Dermis blood vessel endothelial cell (primary cell): ENCODE measurements at places on chromosomes 2 and 18.

- DNase-seq = no peak
Measured at GRCh38 chr2:62857139-62857931, 151.8 kb downstream of the EHBP1 start.

GRCh38 chr2:149466635-149467034 lies 120.9 kb downstream of the MMADHC start:
- no peak for DNase-seq

- no peak for DNase-seq
Measured at GRCh38 chr2:129751409-129751808, 228.1 kb upstream of the RAB6C start.

- DNase-seq = peak; percentile 67
Measured at GRCh38 chr2:224816816-224817215, 100.7 kb upstream of the CCDC195 start.

GRCh38 chr2:176133389-176133788 lies 3.9 kb downstream of the HOXD8 start:
- DNase-seq = peak; percentile 37

DNA sequence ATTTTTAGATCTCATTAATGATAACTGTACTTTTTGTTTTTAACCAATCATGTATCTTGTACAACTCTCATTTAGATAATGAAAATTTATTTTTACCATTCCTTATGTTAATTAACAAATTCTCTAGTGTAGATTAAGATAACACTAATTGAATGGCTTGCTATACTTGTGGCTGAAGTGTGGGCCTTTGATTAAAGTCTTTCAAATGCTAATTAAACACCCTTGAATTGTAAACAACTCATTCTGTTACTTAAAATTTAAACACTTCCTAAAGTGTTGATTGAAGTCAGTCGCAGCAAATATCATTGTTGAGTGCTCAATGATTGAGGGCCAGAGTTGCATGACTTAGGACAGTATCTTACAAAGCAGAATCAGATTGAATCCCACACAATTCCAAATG lies 109.8 kb upstream of the GULP1 start:
- DNase-seq = no peak

DNA sequence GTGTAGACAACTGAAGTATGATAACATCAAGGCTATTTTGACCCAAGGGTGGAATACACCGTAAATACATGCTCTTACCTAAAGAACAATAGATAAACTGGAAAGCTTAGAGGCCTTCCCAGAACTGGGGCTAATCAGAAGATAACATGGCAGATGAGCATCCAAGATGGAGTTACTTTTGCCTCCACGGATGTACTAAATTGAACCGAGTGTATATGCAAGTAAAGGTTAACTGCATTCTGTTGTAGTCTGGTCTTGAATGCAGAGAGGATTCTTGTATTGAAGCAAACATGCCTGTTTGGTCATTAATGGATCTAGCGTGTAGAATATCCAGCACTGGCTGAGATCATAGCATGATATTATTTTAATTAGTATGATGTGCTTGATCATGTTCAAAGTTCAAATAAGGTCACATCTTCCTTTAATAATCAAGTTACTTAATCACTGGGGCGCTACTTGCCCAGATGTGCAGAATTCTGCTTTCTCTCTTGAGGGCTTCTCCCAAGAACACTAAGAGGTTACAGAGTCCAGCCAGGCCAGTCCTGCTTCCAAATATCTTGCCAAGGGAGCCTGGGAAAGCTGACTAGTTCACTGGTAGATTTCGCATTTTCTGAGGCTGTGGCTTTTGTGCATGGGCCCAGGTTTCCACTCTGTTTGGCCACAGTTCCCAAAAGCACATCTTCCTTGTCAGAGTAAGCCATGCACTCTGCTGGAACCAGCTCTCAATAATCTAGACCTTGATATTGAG lies 37.5 kb upstream of the ACSL3 start:
- no peak for DNase-seq

DNA sequence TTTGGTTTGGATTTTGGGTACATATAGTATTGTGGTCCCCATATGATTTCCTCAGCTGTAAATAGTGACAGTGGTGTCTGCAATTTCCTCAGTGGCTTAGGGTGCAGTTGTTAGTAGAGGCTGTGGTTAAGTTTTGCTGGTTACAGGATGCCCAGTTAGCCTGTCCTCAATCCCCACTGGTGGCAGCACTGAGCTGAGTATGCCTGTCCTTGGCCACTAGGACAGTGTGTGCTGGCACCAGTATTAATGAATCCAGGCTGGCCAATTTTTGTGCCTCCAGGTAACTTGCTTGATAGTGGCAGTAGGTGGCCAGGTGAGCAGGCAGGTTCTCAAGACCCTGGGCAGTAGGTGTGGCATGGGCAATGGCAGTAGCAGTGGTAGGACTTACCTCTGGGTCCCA lies 973.1 kb downstream of the TMEM182 start:
- no peak for DNase-seq

DNA sequence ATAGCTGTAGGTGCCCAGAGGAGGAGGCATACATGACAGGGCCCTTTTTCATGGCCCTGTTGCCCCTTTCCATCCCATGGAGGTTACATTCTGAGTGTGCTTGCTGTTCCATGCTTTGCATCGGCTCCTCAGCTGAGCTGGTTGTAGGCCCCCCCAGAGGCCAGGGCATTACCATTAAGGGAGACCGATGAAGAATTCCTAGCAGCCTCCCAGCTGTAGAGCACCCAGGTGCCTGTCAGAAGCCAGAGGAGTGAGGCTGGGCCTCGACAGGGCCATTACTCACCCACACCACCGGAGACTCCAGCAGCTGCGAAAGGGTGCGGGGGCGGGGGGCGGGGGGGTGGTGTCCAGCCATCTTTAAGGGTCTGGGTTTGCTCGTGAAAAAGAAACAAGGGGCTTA lies 72.2 kb downstream of the GALNT14 start:
- no peak for DNase-seq

DNA sequence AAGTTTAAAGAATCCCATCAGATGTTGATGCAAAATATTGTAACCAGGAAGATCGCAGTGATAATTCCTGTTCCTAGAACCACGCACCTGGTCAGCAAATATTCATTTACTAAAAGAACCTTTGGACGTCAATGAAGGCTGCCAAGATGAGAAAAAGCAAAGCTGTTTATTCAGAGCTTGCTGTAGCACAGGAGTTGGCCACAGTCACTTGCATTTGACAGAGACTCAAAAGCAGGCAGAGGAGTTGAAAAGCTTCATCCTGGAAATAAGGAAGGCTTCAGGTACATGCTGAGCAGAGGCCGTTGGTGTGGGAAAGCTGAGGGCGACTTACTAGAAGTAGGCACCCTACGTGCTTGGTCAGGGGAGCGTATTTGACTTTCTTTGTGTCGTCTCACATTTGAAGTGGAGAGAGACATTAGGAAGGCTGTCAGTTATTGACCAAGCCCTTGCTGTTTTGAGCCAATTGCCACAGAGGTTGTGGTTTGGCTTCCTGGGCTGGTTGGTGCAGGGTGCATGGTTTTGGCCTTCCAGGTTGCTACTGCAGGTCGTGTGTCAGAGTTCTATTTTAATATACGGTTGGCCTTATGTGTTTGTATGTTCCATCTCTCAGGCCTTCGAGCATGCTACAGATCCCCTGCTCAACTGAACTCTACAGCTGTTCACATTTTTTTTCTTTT lies 289.6 kb downstream of the METTL4 start:
- no peak for DNase-seq

DNA sequence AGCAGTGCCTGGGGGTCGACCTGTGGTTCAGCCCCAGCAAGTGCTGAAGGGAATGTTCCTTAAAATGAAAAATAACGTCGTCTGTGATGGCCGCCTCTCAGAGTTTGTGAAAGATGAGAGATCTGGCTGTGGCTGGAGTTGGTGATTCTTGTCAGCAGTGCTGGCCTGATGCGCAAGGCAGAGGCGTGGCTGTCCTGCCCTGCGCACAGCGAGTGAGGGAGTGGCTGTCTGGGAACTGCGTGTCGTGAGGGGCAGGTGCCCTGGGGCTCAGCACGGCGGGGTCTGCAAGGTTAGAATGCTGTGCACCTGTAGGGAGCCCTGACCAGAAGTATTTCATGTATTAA lies 8.8 kb downstream of the NFATC1 start:
- peak; percentile 31 for DNase-seq

DNA sequence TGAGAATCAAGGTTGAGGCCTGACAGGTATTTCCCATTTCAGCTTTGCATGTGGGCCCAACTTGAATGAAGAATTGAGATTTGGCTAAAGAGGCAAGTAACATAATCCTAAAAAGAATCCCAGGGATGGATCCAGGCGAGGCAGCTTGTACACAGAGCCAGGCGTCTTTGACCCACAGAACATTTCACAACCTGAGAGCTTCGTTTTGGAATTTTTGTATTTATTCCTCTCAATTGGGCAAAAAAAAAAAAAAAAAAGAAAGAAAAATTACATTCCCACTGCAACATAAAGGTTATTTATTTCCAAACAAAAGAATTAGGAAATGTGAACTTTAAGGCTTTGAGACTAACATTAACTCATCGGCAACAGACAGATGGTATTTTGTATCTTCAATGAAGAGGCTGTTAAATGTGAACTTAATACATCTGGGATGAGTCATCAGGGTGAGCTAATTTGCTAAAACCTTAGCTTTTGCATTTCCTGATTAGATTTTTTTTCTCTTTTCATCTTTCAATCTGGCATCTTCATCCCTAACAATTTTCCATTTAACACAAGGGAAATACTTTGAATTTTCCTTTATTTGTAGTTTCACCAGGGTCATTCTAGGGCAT lies 478.5 kb upstream of the TNP1 start:
- DNase-seq = no peak

DNA sequence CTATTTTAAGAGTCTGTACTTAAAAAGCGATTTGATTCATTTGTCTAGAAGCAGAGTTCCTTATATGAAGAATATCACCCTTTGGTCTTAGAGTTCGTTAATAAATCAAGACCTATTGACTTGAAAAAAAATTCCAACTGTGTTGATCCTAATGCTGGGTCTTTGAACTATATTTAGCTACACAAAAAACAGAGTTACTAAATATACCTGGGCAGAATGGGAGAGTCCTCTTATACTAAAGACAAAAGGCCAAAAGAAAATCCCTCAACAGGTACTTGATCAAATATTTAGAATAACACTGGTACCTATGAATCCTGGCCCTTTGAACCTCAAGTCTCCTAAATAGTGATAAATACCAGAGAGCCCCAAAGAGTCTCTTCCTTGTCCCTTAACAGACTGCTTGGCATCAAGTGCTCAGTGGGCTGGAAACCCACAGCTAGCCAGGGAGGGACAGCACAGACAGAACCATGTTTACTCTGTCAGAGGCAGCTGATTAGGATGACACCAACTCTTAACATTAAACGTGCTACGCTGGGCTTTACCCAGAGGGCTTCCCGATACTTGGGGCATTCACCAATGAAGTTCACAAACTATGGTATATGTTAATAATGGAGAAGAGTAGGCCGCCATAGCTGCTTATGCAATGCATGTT lies 95.1 kb downstream of the FIGN start:
- DNase-seq = no peak

DNA sequence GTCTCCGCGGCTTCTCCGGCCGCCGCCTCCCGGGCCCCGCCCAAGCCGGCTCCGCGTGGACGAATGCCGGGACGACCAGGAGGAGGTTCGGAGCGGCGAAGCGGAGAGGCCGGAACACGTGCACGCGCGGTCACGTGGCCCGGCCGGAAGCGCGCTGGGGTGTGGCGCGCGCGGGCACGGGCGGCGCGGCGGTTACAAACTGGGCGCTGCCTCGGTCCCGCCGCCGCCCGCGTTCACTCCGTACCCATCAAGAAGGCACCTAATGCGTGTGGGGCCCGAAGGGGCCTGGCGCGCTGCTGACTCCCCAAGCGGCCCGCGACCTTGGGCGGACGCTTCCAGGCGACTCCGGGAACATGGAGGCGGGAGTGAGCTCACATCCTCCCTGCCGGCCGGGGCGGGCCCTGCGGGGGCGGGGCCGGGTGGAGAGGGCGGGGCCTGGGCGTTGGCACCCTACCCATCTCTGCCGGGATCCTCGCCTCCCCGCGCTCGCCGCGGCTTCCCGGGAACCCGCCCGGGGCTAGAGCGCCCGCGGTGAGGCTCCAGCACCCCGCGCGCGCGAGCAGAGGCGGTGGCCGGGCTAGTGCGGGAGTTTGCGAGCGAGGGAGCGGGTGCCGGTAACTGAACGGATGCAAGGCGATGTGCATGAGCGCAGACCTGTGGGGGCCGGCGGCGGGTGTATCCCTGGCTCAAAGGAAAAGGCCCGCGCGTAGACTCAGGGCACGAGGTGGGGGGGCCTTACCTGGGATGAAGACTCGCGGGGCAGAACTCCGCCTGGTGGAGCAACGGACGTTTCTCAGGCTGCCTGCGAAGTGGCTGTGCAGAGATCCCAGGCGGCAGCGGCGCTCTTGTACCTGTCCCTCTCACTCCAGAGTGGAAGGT lies at the start of gene TMEM185B:
TSS of gene TMEM185B (minus strand) at position 367 of the 879 bp plus-strand sequence. CDS start 424 bp downstream, outside the sequence.
- DNase-seq = peak; percentile 85

DNA sequence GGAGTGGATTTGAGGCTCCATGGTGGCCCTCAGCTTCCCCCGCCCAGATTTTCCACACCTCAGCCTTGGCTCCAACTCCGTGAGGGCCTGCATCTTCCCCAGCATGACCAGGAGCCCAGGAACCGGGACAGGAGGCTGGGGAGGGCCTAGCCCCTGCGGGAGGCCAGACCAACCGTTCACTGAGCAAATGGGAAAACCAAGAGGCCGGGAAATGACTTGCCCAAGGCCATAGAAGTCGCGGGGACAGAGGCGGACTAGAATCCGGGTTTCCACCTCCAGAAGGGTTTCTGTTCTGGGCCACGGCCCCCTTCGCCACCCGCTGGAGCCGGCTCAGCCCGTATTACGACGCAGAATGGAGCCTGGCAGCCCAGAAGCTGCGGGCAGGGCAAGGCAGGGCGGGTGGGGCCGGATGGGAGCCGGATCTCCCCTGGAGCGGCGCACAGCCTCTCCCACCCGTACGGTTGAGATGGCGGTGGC lies 7.9 kb upstream of the CRYBA2 start:
- DNase-seq = no peak

- DNase-seq = no peak
Measured at GRCh38 chr18:66328296-66328878, 275.5 kb downstream of the CDH19 start.

- no peak for DNase-seq
Measured at GRCh38 chr18:10351219-10351818, 103.1 kb upstream of the APCDD1 start.

DNA sequence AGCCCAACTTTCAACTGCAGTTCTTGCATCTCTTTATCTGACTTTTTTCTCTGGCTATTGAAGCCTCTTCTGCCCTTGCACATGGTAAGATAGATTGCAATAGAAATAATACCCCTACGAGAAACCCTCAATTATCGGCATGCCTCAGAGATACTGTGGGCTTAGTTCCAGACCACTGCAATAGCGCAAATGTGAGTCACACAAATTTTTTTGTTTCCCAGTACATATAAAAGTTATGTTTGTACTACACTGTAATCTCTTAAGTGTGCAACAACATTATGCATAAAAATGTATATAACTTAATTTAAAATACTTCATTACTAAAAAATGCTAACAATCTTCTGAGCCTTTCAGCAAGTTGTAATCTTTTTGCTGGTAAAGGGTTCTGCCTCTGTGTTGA lies 124.7 kb downstream of the PDE1A start:
- no peak for DNase-seq

DNA sequence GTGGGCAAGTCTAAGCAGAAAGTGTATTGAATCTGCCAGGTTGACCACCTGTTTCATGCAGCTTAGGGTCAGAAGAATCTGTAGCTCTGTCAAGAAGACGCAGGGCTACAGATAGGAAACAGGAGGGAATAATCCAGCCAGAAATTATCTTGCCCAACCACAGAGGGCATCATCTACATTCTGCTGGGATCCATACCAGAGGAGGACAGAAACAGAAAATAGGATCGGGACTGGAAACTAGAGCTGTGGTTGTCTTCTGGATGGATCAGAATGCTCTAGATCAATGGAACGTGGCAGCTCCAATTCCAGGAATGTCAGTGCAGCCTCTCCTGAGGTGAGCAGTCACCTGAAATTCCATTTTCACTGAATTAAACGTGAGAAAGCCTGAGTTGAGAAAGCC lies 3.6 kb downstream of the SPATA3 start:
- no peak for DNase-seq
